Hematopoietic multipotent progenitor cell treated with erythropoietin and hydrocortisone succinate and interleukin-3 and kit ligand, for 8 days (in vitro differentiated cells): ENCODE measurements at places on chromosomes 16 and 17.
A peak's percentile ranks its signal among the peaks of the same experiment; 100 is the strongest.

GRCh38 chr17:58184308-58184985, 8.1 kb upstream of the EPX start:
- DNase-seq: no peak

- peak; percentile 61 for DNase-seq
These were observed 7.4 kb downstream of the CDK5RAP3 start for GRCh38 chr17:47978324-47978723.

DNA sequence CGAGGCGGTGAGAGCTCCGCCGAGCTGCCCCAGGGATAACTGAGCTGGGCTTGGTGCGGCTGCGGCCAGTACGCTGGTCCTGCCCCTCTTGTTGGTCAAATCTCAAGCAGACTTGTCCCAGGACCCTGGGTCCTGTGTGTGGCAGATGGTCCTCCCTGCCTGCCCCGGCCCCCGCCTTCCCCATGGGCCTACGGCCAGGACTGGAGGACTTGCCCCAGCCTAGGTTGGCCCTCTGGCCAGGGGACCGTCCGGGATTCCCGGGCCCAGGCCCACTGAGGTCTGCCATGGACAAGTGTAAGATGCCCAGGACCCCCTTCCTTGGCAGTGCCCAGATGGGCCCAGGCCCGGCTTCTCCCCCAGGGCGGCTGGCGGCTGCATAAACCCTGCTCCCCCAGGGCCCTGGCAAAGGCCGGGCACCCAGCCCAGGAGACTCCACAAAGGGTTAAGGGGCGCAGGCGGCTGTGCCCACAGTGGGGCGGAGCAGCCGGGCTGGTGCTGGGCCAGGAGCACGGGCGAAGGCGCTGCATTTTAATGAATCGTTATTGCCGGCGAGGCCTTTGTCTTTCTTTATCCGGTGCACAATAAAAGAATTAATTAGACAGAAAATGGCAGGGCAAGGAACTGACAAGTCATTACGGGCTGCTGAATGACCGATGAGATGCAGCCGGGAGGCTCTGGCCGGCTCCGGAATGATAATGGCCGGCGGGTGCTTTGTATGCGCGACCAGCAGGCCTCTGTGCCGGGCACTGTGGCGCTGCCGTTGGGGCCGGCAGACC, 9.1 kb downstream of the SOX8 start:
- no peak for DNase-seq

GRCh38 chr17:65936013-65936412, 255.9 kb downstream of the CEP112 start:
- no peak for DNase-seq

- DNase-seq: peak; percentile 13
These were observed 1.1 kb downstream of the SGF29 start for GRCh38 chr16:28554634-28555423.
